ENCODE measurements at places on chromosomes 1 and 21.
A peak's percentile ranks its signal among the peaks of the same experiment; 100 is the strongest.

GRCh38 chr1:8679395-8679800 lies 138.0 kb downstream of the RERE start:
- DNase-seq, result no peak

DNA sequence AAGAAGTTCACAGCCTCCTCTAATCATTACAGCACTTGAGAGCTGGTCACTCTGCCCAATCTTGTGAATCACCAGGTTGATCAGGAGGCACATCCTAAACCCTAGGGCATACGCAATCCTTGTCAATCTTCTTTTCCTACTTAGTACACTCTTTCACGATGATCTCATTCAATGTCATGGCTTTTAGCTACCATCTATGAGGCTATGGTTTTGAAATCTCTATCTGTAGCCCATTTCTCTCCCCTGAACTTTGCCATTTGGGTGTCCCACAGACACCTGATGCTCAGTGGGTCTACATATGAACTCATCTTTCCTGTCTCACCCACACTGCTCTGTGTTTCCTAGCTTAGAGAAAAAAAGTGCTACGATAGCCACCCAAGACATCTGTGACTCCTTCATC lies 1.9 kb upstream of the MED18 start:
- peak; percentile 57 for DNase-seq

DNA sequence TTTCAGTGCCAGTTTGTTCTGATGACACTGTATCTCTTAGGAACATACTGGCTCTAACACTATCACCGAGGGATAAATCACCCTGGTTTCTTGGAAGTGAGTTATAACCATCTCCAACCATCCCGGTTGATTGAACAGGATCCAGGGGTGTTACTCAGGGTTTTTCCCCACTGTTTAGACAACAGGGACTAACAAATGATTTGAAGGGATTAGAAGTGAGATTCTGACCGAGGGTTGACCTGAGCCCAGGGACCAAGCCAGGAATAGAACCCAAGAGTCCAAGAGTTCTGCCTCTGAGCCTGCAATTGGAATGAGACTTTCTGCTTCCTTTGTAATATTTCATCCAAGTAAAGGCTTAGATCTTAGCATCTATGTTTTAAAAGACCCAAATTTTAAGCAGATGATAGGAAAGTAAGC lies 154.0 kb downstream of the DHRS3 start:
- no peak for DNase-seq

DNA sequence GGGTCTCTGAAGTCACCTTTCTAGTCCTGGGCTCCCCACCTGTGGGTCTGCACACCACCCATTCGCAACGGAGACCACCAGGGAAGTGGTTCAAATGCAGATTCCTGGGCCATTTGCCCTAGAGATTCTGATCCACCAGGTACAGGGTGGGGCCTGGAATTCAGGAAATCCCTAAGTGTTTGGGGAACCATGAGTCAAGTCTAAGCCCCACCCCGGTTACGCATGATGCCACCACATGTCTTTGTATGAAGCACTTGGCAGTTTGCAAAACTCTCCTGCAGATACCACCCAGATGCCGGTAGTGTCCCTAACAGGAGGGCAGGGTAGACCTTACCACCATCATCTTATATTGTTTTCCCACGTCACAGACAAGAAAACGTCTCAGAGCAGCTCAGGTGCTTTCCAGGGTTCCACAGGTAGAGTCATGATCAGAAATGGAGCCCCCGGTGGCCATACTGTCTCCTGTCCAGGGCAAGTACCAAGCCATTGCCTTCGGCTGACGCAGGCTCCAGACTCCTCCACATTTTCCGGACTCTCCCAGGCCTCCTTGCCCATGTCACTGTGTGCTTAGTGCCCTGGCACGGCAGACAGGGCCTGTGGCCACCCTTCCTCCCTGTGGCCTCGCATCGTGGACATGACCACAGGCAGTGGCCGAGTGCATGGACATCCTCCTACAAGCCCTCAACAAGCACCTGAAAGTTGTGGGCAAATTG lies 89.2 kb upstream of the TMEM51 start:
- peak; percentile 5 for DNase-seq

DNA sequence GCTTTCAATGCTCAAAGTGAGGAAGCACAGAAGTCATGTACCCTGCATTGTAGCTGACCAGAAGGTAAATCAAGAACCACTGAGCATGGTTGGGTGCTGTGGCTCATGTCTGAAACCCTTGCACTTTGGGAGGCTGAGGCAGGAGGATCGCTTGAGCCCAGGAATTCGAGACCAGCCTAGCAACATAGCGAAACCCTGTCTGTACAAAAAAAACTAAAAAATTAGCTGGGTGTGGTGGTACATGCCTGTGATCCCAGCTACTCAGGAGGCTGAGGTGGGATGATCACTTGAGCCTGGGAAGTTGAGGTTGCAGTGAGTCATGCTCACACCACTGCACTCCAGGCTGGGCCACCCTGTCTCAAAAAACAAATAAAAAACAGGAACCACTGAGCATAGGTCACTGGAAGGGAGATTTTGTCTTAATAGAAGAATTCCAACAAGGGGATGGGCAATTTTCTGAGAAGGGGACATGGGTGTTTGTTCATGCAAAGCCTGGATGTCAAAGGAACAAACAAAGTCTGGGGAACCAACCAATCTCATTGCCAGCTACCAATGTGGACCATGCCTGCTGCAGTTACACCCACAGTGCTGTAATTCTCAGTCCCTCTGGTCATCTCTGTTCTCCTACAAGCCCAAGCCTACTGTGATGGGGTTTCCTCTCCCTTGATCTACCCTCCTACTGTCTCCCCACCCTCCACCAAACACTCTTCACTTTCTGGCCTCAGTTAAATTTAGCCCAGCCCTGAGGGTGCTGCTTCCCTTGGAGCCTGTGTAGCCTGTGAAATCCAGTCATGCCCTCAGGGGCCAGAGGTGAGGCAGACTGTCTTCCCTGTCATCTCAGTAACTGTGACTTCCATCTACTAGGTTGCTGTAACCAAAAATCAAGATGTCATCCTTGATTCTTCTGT lies 47.9 kb downstream of the ELF3 start:
- DNase-seq, result no peak

DNA sequence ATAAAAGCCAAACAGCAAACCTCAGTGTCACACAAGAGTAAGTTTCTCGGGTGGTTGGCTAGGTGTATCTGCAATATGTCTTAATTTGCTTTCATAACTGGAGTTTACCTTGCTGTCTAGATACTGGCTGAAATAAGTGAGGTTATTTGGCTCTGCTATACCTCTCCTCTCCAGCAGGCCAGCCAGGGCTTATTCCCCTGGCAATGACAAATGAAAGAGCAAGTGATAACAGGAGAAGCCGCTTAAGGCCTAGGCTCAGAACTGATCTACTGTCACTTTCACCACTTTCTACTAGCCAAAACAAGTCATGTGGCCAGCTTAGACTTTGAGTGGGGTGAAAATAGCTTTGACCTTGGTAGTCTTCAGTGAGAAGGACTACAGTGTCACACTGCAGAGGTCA lies 4.8 kb upstream of the RPE65 start:
- DNase-seq, result no peak

GRCh38 chr1:44545961-44546360 lies 128.3 kb downstream of the TMEM53 start:
- DNase-seq, result peak; percentile 41

DNA sequence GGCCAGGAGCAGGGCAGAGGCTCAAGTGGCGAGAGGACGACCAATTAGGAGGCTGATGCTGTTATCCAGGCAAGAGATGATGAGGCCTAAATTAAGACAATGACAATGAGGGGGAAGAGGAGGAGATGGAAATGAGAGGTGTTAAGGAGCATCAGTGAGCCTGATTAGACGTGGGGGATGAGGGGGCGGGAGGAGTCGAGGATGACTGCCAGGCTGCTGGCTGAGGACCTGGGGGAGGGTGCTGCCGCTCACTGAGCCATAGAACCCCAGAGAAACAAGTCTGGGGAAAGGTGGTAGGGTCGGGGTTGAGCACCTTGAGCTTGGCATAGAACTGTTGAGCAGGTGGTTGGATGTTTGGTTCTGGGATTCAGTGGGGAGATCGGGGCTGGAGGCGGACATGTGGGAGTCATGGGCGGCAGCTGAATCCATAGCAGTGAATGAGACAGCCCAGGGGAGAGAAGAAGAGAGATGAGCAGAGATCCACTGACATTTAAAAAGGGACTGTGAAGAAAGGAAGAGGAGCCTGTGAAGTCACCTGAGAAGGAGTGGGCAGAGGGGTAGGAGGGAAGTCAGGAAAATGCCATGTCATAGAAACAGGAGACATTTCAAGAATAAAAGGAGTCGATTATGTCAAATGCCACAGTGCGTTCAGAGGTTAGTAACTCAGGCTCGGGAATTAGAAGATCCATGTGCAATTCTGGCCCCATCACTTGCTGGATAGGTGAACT lies 28.5 kb downstream of the DLGAP3 start:
- no peak for DNase-seq

DNA sequence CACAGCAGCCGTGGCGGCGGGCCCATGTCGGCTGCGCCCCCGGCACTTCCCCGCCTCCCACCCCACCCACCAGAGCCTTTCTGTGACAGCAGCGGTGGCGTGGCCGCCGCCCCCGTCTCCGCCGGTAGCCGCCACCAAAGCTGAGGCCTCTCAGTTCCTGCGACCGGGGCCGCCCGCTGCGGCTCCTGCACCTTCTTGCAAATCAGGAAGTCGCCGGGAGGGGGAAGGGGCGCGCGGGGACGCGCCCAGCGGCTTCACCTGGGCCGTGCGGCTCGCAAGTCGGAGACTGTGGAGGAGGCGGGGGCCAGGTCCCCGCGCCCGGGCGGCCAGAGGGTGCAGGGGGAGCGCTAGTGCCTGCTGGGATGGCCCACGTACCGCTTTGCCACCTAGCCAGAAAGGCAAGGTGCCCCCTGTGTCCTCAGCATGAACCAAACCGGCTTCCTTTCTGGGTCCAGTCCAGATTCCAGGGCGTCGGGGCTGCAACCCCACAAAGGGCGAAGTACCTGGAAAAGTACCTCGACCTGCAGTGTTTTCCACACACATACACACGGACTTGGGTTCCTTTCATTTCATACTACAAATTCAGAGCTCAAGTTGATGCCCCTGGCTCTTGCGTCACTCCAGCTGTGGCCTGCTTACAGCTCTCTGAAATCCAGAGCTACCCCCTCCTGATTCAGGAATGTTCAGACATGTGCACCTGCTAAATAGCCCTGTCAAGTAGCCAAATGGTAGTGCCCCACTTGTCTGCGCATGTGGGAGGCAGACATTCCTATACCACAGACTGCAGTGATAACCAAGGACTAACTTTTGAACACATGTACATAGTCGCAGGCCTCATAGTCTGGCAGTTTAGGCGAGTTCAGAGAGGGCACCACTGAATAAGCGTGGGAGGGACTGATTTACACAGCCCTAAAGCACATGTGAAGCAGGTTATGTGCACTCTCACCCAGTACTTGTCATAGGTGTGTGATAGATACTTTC lies at the start of gene DENND1B:
DENND1B (minus strand) TSS at position 199 of the 981 bp plus-strand sequence. CDS start 325 bp downstream, outside the sequence.
- DNase-seq, result peak; percentile 81

- peak; percentile 22 for DNase-seq
These were observed 3.2 kb upstream of the SRRM1 start for GRCh38 chr1:24639881-24640280.

DNA sequence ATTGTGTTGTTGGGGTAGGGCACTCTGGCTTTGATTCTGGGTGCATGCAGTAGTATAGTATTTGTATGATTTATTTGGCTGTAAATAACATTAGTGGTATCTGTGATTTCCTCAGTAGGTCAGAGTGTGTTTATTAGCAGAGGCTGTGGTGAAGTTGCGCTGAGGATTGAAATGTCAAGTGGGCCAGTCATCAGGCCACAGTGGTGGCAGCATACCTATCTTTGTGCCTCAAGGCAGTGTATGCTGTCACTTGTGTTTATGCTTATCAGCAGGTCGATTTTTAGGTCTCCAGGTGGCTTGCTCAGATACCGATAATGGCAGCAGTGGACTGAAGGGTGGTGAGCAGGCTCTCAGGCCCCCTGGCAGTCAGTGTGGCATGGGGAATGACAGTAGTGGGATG lies 11.3 kb downstream of the LY9 start:
- DNase-seq, result no peak

- no peak for DNase-seq
These were observed 70.7 kb downstream of the KCNJ6 start for GRCh38 chr21:37845535-37845934.

GRCh38 chr21:22346576-22346975 lies 1348.4 kb downstream of the NCAM2 start:
- DNase-seq, result no peak

DNA sequence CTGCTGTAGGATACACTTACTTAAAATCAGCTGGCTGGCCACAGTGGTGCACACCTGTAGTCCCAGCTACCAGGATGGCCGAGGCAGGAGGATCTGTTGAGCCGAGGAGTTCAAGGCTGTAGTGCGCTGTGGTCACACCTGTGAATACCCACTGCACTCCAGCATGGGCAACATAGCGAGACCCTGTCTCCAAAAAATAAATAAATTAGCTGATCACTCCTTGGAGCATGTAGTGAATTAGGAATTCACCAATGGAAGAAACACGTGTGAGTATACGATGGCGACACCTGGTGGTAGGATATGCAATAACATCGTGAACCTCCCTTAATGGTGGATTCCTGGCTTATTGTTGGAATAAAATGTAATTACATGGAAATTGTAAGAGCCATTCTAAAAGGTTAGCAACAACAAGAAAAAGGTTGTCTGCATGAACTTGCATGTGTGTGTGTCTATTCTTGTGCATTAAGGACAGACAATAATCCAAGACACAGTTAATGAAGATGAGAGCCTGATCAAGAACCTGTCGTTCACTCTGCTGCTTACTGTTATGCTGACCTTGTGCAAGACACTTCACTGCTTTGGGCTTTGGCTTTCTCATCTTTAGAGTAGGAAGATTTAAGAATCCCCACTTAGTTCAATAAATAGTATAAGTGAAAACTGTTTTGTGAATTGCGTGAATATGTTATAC lies 38.6 kb upstream of the COX20 start:
- no peak for DNase-seq

- no peak for DNase-seq
These were observed 19.7 kb downstream of the GNAI3 start for GRCh38 chr1:109567877-109568672.

- no peak for DNase-seq
These were observed 62.4 kb downstream of the HIVEP3 start for GRCh38 chr1:41856151-41856943.

GRCh38 chr21:33791073-33791472 lies 124.5 kb downstream of the ATP5PO start:
- no peak for DNase-seq

DNA sequence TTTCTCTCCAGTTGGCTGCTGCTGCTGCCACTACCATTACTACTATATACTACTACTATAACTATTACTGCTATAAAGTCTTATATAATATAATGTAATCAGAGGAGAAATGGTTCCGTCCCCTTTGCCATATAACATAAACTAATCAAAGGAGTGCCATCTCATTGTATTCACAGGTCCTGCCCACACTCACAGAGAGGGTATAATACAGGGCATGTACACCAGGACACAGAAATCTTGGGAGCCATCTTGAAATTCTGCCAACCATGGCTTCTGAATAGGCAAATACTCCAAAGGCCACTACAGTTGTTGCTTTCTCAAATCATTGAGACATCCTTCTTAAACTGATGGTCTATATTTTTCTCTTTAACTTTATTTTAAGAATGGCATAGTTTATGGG lies 6.9 kb upstream of the ZRANB2 start:
- no peak for DNase-seq
